ENCODE measurements at places on chromosomes 5 and 9.
A peak's percentile ranks its signal among the peaks of the same experiment; 100 is the strongest.

DNA sequence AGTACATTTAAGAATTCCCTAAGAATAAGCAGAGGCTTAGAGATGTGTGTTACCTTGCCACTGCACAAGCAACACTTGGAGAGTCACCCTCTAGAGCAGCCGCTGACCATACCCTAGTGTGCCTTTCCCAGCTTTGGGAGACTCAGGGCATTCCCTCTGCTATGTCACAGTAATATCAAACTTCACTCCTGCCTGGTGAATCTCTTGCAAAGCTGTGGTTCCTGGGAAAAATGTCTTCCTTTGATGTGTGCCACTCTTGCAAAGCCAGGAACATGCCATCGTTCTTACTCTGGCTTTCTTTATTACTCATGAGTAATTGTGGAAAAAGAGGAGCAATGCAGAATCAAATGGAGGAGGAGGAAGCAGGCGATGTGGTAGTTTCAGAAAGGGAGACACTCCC, 173.2 kb downstream of the CCDC192 start:
- no peak for DNase-seq

GRCh38 chr5:83522446-83522845, 50.9 kb downstream of the VCAN start:
- DNase-seq = no peak

GRCh38 chr9:7456377-7456776, 343.2 kb downstream of the DMAC1 start:
- no peak for DNase-seq

- no peak for DNase-seq
Observed at GRCh38 chr5:32692036-32692746, 18.9 kb upstream of the NPR3 start.

- no peak for DNase-seq
Observed at GRCh38 chr9:90778746-90779145, 22.9 kb upstream of the SYK start.

DNA sequence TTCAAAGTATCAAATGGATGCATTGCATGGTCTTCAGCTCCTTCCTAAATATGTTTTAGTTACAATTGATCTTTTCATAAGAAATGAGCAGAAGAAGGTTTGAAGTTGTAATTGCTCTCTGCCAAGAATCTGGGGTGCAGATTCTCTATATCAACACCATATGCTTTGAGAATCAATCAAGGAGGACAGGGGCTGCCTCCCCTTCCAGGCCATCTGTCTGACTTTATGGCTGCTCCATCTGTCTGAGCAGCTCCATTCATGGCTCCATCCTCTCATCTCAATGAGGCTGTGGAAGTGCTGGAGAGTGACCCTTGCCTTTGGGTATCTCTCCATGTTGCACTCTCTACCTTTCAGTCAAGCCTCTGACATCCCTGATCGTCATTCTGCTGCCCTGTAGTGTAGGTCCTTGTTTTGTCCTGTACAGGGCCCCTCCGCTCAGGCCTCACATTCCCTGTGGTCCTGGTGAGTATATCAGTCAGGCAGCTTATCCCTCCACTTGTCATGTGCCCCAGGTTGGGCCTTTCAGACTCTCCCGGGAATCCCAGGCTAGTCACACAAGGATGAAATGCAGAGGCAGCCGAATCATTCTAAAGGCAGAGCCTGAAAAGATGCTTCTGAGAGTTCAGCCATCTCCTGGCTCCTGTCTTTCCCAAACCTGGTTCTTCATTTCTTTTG, 14.0 kb upstream of the SV2C start:
- peak; percentile 72 for DNase-seq

DNA sequence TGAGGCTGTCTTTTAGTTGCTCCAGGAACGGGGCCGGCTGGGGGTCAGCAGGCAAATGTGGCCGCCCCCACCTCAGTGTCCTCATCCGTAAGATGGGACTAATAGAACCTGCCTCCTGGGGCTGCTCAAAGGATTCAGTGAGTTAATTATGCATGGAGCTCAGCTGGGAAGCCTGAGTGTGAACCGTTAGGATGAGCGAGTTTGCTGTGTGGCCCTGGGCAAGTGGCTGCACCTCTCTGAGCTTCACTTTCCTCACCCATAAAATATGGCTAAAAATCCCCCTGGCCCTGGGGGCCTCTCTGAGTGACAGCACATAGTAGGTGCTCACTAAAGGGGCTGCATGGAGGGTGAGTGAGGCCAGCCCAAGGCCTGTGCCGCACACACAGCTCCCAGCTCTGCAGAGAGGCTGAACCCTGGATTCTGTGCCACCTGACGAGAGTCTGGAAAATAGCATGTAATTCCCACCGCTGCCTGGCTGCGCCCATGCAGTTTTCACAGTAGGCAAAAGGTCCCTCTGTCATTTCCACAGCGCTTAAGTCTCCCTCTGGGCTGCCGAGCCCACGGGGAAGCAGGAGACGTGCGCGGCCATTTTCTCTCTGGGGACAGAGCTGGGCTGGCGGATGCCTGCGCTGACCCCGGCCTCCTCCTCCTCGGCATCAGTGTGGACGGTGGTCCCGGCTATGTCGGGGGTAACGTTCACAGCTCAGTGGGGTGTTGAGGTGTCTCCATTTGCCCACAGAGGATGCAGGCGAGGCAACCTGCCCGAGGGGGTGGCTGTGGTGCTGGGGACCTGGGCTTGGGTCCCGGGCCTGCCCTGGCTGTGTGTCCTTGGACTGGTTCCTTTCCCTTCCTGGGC, 18.2 kb downstream of the ASS1 start:
- peak; percentile 69 for DNase-seq

- DNase-seq = no peak
Observed at GRCh38 chr9:105121861-105122430, 122.5 kb upstream of the SLC44A1 start.

GRCh38 chr5:179307013-179307800, 38.1 kb downstream of the ADAMTS2 start:
- DNase-seq = no peak

DNA sequence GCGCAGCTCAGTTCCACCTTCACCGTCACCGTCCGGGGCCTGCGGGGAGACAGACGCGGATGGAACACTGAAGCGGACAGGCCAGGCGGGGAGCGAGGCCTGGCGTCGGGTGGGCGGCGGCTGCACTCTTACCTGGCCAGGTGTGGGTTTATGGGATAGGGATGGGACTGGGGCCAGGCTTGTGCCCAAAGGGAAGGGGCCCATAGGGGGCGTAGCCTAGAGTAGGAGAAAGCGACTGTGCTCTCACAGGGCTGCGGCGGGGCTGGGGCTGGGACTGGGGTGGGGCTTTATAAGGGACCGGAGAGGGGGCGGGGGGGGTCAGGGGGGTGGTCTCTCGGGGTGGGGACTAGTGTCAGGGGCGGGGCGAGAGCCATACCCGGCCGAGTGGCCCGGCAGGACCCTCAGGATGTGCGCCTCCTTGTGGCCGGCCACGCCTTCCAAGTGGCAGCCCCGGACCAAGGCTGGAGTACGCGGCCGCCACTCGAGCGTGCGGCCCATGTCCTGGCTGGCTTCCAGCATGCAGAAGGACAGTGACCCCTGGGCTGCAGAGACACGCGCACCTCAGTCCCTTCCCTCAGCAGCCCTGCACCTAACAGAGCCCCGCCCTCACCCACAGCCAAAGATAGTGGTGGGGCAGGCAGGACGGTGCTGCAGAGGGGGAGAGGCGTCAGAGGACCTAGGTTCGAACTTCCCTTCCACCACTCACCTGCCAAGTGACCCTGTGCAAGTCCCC, 22.8 kb downstream of the FPGS start:
- DNase-seq = no peak

DNA sequence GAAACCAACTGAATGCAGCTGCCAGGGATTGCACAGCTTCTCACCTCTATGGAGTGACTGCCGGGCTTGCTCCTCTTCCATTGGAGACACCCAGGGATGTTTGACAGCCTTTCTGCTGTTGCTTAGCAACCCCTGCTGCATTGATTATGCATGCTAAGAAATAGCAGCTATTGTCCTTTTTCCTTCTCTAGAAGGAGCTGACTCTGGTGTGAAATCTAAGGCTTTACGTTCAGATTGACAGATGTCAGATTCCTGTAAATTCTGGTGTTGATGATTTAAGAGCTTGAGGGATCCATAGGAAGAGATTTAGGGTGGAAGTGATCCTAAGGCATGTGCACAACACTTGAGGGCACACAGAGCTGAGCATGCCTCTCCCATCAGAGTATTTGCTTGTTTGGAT, 267.7 kb downstream of the NTRK2 start:
- DNase-seq = no peak

DNA sequence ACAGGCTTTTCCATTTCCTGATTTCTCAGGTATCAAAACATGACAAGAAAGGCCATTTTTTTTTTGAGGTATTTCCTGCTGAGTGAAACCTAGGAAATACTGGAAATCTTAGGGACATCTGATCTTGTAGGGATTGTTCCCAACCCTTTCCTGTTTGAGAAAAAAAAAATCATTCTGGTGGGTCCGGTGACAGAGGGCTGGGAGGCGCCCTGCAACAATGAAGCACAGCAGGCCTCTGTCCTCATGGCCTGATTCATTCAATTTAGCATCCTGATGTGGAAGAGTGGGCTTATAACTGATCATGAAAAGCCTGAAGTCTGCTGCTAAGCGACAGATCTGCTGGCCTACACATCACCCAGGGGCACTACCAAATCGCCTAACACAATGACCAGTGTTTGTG, 3.0 kb upstream of the C9orf153 start:
- no peak for DNase-seq

- DNase-seq = no peak
Observed at GRCh38 chr5:173862047-173862477, 26.1 kb upstream of the CPEB4 start.

Measured in NCI-H524 treated with DMSO at 0.1 percent for 48 hours (cell line).